ENCODE measurements at places on chromosomes 6 and 20.

GRCh38 chr6:108562503-108562993 is 1.8 kb downstream of the FOXO3 start:
- DNase-seq, result peak; percentile 72

DNA sequence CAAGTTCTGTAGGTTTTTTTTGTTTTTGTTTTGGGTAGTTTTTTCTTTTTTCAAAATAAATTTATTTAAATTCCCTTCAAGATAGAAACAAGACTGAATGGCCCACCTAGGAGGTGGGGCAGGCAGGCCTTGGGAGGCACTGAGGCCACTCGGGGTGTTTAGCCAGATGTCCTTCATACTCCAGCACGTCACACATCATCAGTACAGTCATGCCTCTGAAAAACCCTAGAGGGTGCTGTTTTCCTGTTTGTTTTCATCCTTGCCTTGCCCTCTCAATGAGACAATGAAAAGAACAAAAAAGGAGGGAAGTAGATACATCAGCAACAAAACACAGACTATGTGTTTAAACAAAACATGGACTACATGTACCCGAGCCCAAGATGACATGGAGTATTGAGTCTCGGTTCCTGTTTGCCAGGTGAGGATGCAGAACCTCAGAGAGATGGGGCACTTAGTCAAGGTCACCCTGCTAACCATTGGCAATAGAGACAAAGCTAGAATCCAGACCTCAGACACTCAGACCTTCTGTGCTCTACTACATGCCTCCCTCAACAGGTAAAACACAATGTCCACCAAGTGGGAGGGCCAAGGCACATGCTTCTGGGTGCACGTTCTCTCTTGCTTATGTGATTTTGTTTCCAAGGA is 26.8 kb upstream of the CLIC5 start:
- peak; percentile 33 for DNase-seq

GRCh38 chr20:24519476-24519875 is 50.0 kb downstream of the SYNDIG1 start:
- no peak for DNase-seq

DNA sequence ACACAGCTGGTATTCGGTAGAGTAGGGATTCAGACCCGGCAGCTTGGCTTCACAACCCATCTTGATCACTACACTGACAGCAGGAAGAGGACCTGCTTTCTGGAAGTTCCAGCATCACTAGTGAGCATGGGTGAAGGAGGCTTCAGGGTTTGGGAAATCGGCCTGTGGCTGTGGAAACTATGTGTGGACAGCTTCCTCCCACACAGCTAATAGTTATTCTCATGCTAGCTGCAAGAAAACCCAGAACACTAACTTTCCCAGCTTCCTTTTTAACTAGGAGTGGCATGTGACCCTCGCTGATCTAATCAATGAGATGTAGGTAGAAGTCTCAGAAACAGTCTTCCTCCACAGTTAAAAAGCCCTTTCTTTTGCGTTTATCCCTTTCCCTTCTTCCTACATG is 36.3 kb upstream of the SIRPA start:
- no peak for DNase-seq

DNA sequence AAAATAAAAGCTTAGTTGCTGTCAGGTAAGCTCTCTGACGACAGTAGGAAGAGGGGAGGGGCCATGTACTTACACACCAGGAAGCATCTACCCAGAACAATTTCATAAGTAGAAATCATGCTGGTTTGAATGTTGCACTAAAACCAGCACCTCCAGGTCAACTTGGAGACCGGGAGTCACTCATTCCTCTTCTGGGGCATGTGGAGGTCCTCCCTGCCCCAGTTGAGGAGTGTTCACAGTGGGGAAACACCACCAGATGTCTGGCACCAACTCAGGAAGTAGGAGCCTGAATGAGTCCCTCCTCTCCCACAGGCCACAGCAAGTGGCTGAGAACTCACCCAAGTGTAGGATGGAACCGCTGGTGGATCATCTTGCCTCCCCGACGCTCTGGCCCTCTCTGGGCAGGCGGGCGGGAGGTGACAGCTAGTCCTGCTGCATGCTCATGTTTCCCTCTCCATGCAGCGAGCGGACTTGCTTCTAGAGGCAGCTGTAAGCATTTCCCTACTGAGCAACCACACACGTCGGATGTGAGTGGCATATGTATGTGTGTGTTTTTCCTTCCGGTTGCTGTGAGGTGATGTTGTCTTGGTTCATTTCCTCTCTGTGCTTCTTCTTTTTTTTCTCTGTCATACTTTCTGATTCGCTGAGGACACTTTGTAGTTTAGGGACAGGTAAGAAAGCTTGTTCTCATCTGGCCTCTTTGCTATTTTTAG is 149.5 kb upstream of the NEDD9 start:
- DNase-seq, result no peak

DNA sequence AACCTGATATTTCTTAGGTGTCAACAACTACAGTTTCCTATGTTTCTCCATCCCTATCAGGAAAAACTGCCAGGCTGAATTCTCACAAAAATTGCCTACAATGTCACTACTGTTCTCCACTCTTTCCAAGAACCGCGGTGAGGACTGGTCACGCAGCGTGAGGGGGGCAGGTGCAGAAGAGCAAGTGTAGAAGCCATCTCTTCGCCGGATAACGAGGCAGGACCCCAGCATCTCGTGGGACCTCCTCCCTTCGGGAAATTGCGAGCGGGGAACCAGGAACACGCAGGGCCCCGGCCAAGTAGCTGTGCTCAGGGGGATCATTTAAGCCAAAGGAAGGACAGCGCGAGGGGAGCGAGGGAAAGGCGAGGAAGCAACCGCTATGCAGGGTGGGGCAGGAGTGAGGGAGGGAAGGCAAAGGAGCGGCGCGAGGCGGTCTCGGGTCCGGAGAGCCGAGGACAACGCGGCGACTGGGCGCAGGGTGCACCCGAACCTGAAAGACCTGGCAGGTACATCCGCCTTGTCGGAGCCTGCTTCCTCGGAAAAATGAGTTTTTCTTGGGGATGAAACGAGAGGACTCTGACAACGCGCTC is 559 bp downstream of the APMAP start:
- no peak for DNase-seq

DNA sequence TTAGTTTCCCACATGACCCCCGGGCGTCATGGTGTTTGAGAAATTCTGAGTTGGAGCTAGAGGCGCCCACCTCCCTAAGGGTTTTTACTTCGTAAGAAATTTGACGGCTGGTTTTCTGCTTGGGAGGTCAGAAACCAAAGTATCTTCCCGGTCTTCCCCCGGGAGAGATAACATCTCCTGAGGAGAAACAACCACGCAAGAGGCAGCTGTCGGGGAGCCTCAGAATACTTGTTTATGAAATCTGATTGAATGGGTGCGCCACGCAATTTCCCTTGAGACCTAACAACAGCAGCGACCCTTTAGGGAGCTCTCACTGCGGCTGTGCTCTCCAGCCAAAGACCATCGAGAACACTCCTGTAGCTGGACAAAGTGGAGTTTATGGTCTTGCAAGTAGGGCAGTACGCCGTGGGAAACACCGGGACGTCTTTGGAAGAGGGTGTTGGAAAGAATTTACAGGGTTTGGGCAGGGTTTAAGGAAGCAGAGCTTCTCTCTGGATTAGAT is 608 bp upstream of the EIF2S2 start:
- DNase-seq, result no peak

DNA sequence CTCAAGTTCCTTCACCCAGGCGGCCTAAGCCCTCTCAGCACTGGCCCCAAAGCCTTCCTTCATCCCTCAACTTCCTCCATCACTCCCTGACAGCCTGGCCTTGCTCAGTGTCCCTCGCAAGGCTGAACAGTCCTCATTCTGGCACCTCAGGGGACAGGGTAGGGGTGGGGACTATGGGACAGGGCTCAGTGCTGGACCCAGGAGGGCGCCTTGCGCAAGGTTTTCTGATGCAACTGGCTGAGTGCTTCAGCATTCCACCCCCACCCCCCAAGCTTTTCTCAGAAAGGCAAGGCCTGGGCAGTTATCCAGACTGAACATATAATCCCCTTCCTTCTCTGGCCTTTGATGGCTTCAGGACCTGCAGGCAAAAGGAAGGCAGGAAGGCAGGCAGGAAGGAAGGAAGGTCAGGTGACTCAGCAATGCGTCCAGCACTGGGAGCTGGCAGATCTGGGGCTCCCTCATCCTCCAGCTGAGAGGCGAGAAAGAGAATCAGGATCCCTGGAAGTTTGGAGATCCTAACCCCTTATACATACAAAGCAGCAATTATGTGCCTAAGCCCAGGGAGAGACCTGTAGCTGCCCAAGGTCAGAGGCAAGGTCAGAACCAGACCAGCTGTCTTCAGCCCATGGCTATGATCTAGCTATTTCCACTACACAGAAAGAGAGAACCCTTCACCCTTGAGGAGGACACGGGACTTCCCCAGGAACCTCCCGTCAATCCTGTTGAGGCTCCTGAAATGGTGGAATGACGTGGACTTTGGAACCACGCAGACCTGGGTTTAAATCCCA is 8.6 kb upstream of the TRIB3 start:
- peak; percentile 94 for DNase-seq

- DNase-seq, result no peak
Measured at GRCh38 chr6:3873051-3873450, 23.9 kb downstream of the FAM50B start.

- peak; percentile 100 for DNase-seq
Measured at GRCh38 chr6:30752157-30752927, 8.0 kb upstream of the IER3 start.

DNA sequence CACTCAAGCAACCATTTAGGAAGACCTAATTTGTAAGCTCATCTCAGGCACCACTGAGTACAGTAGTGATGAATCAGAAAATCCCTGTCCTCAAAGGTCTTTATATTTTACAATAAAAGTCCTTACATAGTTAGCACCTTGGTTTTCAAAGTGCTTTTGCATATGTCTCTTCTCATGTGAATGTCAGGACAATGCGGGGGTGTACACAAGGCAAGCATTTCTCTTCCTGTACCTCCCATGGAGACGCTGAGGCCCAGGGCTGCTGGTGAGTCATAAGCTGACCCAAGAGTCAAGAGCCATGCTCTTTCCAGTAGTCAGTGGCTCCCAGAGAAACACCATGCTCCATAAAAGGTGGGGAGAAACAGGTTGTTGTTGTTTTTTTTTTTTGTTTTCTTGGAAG is 174.0 kb downstream of the GJA10 start:
- peak; percentile 83 for DNase-seq

DNA sequence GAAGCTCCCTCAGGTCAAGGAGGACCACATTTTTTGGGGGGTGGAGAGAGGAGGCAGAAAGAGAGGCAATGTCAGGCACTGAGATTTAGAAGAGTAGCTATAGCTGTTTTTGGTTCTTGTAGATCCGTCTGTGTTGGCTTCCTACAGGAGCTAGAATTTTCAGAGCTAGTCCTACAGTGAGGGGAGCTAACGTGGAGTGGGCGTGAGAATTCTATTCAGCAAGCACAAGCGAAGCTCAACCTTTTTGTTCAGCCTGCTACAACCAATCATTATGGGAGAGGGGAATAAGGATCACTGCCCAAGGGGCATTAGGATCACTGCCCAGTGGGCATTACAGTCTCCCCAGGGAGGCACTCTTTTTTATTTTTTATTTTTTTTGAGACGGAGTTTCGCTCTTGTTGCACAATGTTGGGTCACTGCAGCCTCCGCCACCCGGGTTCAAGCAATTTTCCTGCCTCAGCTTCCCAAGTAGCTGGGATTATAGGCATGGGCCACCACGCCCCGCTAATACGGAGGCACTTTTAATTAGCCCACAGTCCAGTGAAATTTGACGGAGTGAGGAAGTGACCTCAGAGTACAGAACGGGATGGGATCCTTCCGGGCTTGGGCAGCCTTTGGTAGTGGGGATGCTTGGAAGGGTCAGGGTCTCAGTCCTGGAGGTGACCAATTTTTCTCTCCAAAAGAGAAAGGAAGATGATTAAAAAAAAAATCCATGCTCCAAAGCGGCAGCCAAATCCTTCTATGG is 1.1 kb upstream of the PANK2 start:
- peak; percentile 47 for DNase-seq

- DNase-seq, result no peak
Measured at GRCh38 chr6:127581576-127581975, 4.6 kb downstream of the C6orf58 start.

GRCh38 chr6:77368660-77369313 is 94.5 kb downstream of the HTR1B start:
- peak; percentile 46 for DNase-seq

DNA sequence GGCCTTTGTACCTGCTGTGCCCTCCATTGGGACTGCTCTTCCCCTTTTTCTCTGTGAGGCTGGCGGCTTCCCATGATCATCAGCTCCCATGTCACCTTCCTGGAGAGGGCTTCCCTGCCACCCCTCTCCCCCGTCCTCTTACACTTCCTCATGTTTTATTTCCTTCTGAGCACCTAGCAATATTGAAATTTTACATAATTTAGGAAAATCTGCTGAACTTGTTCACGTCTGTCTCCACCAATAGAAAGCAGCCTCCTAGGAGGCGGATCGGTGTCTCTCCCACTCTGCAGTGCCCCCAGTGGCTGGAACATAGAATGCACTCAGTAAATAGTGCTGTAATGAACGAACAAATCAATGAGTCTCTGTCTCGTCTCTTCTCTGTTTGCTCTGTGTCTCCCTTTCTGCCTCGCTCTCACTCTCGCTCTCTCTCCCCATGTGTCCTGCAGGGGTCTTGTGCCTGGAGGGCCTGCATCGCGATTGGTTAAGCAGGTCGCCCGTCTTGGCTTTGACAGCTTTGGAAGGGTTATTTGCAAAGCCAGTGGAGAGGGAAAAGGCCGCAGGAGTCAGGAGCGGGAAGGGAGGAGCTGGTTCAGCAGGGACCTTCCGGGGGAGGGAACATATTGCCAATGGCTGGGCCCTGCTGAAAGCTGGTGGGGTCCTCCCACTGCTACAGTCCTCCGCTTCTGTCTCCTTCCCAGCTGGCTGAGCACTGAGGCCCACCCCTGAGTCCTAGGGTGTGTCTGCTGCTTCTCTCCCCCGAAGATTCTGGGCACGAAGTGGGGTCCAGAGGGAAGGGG is 12.1 kb upstream of the OCSTAMP start:
- DNase-seq, result peak; percentile 60

DNA sequence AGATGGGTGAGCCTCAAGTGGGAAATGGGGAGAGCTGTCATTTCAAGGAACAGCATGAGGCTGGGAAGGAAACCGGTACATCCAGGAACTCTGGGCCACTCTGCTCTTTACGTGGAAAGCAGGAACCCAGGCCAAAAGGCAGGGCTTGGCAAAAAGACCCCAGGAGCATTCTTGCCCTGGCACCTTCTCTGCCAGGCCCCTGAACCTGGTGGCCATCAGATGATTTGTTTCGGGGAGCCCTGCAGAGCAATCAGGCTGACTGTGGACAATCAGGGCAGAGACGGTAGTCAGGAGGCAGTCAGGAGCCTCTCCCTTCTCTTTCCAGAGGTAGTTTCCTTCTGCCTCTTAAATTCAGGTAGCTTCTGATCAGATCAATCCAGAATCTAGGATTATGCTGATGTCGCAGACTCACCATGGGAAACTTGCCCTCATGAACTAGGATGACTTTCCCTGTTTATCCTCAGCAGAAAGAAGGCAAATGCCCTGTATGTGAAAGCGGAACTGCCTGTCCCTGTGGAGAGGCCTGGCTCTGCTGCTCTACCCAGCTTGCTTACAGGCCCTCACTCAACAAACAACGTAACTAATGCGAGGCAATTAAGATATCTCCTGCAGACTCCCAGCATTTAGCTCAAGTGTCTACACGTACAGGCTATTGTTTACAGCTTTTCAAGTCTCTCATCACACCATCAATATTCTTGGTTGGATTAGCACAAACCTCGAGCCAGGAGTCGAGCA is 36.6 kb downstream of the EZR start:
- no peak for DNase-seq
